ENCODE measurements at places on chromosomes 4 and X.

DNA sequence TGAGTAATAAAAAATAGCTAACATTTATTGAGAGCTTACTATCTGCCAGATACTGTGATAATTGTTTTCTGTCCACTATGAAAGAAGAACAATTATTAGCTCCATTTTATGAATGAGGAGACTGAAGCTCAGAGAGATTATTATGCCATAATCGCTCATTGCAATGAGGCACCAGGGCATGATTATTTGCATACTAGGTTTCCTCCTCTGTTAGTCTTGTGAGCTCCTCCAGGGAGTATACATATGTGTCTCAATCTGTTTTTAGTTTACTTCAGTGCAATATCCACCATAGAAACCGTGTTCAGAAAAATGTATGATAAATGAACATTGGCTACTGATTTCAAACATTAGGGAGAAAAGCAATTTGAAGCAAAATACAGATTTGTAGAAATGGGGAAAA, 139.4 kb upstream of the OTUD4 start:
- no peak for DNase-seq

DNA sequence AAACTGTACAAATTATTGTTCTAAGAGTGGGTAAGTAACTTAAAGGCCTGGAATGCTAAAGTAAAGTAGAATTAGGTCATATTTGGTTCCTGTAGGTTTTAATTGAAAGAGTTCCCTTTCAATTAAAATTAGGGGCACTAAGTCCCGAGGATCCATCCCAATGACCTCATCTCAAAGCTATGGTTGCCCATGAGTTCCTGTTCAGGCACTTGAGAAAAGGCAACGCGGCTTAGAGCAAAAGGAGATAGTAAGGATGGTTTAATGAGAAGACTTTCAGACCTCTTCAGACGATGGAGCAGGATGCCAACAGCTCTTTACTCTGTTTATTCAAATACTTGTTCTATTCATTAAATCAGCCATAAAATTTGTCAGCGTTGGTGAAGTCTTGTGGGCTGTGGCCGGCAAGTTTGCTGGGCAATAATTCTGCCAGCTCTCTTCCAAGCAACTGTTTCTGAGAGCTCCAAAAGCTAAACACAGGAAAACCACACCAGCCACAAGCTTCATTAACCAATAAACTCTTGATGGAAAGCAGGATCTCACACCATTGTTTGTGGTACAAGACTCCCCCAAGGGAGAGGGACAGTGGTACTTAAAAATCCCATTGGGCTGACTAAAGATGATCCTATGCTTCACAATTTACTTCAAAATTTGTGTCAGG, 167.4 kb downstream of the COL4A6 start:
- DNase-seq = no peak

DNA sequence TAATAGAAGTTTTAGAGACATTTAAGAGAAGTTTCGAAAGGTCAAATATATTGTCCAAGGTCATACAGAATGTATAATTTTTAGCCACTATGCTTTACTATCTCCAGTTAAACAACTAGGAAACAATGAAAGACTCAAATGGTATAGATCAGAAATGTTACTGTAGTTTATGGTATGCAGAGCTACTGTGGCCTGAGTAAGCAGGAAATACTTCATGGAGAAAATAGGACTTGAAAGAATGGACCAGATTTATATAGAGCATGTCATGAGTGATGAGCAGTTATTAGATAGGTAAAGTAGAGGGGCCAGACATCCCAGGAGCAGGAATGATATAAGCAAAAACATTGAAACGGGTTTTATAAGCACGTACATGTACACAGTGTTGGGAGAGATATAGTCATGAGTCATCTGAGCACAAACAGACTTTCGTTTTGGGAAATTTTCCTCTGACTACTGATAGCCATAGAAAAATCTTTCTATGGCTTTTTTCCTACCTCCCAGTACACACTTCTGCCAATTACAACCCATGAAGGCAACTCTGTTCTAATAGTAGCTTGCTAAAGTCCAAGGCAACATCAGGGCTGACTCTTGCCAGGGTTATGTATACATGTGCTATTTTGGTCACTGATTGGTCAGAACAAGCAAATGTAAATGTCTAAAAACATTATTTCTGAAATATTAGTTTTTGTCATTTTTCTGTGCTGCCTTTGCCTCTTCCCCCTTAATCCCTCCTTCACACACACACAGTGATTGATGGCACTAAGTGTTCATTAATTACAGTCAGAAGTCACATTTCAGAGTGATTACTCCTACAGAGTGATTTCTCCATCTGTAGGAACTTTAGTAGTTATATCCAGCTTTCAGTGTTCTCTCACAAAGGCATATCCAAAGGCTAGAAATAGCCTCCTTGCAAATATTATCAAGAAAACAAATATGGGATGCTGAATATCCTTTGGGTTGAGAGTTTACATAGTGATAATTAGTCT, 198.7 kb downstream of the ENOX2 start:
- DNase-seq = no peak

DNA sequence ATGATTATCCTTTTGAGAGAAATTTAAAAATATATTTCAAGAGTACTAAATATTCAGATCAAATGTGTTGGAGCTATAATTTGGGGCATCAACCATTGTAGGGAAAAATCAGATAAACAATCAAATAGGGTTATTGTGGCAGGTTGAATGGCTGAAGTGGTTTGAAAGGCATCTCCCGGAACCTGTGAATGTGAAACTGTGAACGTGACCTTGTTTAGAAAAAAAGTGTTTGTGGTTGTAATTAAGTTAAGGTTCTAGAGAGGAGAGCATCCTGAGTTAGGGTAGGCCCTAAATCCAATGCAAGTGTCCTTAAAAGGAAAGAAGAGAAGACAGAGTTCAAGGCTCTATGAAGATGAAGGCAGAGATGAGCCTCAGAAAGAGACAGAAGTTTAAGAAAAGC, 37.4 kb downstream of the ADGRA3 start:
- no peak for DNase-seq

DNA sequence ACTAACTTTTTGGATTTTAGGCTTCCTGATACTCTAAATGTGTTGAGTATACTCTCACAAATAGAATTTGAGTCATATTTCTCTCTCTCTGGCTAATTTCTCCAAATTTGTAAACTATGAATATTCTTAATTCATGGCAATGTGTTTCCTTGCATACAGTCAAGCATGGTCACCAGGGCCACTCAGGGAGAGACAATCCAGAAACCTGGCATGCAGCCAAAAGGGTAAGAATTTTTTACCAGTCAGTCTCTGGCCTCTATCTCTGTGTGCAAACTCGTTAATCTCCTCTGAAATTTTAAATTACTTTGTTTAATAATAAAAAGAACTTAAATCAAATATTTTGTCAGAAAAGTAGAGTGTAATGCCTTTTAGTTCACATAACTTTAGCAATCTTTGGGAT, 179.8 kb downstream of the OR13H1 start:
- DNase-seq = no peak
